Fibroblast of pulmonary artery (primary cell): ENCODE measurements at places on chromosomes 4 and X.

- no peak for DNase-seq
Measured at GRCh38 chrX:48595929-48596328, 1.4 kb upstream of the WDR13 start.

DNA sequence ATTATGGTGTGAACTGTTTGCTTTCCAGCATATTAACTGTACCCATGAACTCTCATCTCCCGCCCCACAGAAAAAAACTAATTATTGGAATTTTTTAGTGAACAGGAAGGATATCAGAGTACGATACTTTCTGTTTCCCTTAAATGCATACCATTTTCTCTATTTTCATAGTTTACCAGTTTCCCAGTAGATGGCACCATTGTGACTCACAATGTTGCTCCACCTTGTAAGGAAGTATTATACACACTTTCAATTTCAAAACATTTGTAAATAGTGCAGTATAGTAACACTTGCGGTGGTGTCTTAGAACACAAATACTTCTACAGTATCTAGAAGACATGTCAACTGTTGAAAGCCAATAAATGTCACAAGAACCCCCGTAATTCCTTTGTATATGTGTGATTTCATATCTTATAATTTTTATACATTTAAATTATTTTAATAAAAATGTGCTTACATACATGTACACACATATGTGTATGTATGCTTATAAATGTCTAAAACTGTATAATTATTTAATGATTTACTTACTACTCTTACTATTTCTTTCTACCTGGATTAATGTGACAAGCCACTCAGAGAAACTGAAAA, 167.3 kb downstream of the SLIT2 start:
- peak; percentile 88 for DNase-seq

DNA sequence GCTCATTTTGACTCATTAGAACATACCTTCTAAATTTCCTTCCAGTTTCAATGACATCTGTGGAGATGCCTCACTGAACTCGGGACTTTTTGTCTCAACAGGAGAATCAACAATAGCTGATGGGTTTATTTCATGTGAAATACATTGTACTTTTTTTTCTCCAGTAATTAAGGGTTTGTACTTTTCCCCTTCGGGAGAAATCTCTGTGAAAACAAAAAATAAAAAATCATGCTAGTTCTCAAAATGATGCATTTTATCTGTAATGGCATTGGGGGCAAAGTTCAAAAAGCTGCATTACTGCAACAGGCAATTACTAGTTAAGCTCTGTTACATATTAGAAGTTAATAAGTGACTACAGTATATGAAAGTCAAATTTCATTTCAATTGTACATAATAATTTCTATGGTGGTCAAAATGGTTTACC, 167.3 kb upstream of the SH3RF1 start:
- DNase-seq = no peak

DNA sequence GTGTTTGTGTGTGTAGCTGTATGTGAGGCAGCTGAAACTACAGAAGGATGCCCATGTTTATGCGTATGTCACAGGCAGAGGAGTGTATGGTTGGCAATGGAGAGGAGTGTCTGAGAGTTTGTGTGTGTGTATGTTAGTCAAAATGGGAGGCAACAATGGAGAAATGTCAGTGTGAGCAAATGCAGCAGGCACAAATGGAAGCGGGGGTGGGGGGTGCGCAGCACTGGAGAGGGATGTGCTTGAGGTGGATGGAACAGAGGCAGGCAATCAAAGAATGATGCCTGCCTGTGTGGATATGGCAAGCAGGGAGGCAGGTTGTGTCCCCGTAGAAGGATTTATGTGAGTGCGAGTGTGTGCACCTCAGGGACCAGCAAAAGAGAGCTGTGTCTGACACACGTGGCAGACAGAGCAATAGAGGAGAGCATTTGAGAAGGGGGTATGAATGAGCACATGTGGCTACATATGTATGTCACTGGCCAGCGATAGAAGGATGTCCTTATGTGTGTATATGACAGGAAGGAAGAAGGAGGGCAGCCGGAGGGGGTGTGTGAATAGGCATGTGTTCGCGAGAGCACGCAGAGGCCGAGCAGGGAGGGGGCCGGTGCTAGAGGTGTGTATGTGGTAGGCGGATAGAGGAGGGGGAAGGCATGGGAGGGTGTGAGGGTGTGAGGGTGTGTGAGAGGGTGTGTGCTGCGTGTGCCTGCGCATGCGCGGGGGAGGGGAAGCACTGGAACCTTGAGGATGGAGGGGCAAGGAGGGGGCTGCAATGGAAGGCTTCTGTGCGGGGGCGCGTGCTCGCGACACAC, 1.1 kb downstream of the PJA1 start:
- no peak for DNase-seq

DNA sequence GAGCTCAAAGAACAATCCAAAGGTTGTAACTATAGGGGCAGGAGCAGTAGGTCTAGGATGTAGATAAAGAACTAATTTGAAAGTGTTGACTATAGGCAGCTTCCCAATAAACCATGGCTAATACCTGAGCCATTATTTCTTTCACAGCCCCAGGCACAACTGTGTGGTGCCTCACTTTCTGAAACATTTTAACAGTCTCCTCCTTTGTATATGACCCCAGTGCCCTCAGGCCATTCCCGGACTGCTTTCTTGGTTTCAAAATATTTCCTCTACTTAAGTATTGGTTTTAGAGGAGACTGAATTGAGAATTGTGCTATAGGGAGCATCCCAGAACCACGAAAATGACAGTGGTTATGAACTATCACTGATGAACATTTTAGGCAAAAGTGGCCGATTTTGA, 728.7 kb downstream of the IL1RAPL1 start:
- no peak for DNase-seq

DNA sequence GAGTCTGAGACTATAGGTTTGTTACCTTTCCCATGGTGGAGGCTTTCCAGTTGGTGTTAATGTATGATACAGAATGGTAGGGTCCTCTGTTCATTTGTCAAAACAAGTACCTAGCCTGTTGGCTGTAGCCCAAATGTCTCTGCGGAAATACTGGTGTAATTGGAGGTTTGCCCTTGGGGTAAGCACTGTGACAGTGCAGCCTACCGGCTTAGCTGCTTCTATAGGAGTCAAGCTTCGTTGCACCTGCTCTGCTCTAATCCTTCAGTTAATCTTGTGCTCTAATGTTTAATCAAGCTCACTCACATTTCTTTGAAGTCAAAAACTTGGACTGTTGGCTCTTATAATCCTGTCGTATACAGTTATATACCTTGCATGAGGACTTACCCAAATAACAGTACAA, 203.4 kb downstream of the CCNG2 start:
- no peak for DNase-seq

GRCh38 chrX:112678831-112679230, 907 bp downstream of the LHFPL1 start:
- no peak for DNase-seq

DNA sequence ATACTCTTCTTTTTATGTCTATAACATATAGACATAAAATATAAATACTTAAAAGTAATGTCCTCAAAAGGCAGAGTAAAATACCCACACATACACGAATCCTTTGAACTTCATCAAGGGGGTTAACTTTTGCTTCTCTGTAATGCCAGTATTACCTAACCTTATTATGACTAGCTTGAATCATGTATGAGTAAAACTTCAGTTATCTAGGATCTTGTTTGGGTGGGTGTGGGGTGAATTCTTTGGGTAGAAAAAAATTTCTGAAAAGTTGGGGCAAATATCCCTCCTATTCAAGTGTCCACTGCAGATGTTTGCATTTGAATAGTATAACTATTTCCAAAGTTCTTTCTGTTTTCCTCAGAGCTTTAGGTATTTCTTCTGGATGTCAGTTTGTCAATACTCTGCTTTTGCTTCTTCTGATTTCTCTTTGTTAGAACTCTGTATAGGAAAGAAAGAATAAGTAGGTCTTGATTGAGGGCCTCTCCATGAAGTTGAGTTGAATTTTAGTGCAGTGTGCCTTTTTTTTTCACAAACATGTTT, 173.8 kb downstream of the ADGRL3 start:
- DNase-seq = peak; percentile 54

DNA sequence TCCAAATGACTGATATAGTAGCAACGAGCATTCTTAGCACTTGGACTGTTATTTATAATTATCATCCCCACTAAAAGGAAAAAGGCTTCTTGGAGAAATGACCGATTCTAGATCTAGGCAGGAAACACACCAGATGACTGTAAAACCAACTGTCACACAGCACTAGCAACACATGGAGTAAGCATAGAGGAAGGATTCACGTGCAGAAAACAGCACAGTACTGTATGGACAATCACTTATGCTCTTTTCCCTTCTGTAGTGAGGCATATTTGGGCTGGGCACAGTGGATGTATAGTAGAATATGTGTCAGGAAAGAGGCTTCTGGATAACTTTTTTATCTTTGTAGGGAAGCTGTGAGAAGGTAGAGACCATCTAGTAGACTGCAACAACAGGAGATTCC, 6.0 kb upstream of the COPS4 start:
- no peak for DNase-seq
